ENCODE measurements at places on chromosomes 5 and 9.

DNA sequence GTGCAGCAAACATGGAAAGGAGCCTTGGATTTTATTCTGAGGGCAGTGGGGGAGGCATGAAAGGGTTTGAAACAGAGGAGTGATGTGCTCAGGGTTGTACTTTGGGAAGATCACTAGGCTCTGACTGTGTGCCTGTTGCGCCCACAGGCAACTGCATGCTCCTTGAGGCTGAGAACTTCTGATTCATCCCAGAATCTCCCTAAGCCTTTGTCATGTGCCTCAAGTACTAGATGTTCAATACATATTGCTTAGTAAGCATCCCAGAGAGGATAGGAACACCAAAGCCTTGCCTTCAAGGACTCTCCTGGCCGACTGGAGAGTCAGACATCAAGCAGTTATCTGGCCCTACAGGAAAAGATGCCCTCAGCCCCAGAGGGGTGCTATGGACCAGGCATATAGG, 54.1 kb downstream of the ARHGEF37 start:
- no peak for DNase-seq

- no peak for DNase-seq
Measured at GRCh38 chr9:37700131-37700530, 49.4 kb downstream of the FRMPD1 start.

- DNase-seq = no peak
Measured at GRCh38 chr5:963310-963672, 45.3 kb upstream of the NKD2 start.

- DNase-seq = no peak
Measured at GRCh38 chr9:111965566-111966019, 69.0 kb downstream of the UGCG start.

- no peak for DNase-seq
Measured at GRCh38 chr9:20028849-20029231, 240.0 kb upstream of the SLC24A2 start.

DNA sequence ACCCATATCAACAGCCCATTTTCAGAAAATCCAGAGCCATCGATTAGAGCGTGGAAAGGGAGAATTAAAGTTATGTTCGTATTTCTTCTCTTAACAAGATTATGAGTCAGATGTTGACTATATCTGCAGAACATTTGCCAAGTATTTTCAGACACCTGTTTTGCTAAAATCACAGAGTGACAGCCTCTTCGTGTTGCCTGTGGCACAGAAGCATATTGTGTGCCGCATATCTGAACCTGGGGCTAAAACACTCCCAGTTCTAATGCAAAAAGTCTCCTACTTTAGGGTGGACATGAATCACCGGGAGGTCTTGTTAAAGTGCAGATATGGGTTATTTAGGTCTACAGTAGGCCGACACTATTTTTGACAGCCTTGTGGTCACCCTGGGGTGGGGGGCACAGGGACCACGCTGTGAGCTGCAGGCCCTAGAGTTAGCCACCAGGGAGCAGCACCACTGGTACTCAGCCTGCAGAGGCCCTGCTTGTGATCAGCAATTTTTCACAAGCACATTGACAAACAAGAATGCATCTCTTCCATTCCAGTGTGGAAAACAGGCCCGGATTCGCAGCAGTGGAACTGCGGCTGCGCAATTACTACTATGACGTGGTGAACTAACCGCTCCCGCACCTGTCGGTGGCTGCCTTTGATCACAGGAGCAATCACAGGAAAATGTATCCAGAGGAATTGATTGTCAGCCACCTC, 93.5 kb downstream of the SYK start:
- DNase-seq = no peak

GRCh38 chr9:113573046-113573958, 109.8 kb downstream of the RGS3 start:
- no peak for DNase-seq

DNA sequence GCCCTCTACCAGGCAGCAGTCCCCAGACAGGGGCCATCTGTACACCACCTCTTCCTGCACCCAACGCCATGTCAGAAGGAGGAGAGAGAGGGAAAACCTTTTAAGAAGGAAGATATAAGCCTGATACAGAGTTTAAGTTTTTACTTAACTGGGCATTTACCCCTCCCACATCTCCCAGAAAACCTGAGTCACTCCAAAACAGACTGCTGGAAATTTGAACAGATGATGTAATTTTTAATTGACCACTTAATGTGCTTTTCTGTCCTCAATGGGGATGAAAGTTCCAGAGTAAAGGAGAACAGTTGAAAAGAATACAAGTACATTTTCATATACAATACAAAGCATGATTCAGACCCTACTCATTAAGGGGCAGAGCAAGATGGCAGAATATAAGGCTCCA, 63.9 kb downstream of the TTC39B start:
- DNase-seq = no peak

- no peak for DNase-seq
Measured at GRCh38 chr5:159640446-159640845, 275.8 kb upstream of the ADRA1B start.

- DNase-seq = no peak
Measured at GRCh38 chr9:16883586-16883985, 13.1 kb upstream of the BNC2 start.

- no peak for DNase-seq
Measured at GRCh38 chr5:83044926-83045325, 32.3 kb downstream of the TMEM167A start.

DNA sequence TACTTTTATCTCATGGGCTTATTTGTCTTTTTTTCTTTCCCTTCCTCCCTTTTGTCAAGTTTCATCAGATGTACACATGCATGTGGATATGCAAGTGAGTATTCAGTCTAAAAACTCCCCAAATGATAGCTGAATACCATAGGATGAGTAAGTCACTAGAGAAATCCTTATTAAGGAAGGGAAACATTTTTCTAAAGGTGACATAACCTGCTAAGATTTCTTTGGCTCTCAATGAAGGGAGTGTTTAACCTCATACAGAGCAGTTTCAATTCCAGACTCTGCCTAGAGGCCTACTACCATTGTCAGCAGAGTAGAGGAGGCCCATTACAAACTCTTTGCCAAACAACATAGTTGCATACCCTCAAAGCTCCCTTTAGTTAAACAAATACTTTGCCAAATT, 192.4 kb downstream of the ARHGEF28 start:
- no peak for DNase-seq

- no peak for DNase-seq
Measured at GRCh38 chr9:106731910-106732309, 131.1 kb upstream of the ZNF462 start.

DNA sequence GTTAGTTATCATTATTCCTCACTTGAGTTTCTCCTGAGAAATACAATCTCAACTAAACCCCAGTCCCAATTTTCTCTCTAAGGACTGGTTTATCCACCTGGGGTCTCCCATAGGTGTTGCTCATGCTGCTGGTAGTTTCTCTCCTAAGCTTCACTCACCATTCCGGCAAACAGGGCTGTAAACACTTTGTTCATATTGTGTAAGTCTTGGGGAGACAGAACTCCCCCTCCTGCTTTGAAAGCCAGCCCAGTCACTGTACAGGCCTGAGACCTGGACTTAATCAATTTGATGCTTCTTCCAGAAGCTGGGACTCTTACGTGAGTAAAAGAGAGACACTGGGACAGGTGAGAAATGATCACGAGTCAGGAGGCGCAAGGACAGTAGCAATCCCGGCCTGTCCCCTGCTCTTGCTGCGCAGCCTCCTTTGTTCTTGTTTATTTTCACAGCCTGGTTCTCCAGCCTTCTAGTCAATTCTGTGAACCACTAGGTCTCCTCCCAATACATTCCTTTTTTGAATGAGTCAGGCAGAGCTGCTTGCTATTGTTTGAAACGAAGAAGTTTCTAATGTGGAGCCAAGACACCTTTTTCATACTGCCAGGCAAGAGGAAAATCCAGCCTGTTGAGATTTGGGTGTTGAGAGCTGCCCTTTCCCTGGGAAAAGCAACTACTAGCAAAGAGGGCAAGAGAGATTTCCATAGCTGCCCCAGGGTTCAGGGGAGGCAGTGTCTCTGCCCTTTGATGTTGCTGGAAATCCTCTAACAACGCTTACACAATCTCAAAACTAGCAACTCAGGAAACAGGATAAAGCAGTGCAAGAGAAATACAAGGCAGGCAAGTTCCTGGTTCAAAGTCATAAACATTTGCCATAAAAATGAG, 9.2 kb upstream of the SHROOM1 start:
- DNase-seq = no peak

DNA sequence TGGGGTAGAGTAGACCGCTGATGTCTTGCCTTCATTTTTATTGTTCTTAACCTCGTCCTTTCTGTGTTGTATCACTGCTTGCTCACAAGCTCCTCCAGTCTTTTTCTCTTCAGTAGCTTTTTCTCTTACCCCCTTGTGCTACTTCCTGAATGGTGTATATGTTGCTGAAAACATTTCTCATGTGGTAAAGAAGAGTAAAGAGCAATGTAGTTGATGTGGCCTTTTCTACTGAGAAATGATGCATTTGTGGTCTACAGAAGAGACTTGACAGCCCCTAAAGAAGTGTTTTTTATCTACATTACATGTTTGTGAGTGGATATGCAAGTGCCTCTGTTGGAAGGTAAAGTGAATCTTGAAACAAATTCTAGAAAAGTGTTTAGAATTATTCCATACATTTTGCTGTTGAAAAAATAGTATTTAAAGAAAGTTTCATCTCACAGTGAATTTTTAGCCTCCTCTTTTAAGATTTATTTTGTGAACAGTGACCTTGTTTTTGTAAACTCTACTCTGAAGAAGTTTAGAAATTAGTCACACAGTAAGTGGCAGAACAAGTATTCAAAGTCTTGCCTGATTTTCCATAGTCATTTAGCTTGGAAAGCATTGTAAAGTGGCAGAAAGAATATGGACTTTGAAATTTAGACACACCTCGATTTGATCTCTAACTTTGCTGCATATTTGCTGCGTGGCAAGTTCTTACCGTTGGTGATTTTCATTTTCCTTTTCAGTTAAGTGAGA, 17.4 kb downstream of the CDC42SE2 start:
- DNase-seq = no peak

- DNase-seq = no peak
Measured at GRCh38 chr9:70551396-70551795, 136.9 kb upstream of the KLF9 start.

- no peak for DNase-seq
Measured at GRCh38 chr5:72252574-72253155, 67.4 kb downstream of the MRPS27 start.

- DNase-seq = no peak
Measured at GRCh38 chr5:81181576-81182316, 51.4 kb upstream of the CKMT2 start.

DNA sequence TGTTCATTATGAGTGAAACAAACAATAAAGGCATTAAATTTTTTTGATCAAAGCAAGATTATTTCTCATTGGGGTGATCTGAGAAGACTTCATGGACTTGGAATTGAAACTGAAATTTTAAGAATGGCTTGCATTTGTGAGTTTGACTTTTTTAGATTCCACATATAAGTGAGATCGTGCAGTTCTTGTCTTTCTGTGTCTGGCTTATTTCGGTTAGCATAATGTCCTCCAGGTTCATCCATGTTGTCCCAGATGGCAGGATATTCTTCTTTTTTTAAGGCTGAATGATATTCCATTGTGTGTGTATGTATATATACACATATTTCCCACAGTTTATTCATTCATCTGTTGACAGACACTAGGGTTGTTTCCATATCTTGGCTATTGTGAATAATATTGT, 716.5 kb downstream of the PRELID2 start:
- DNase-seq = no peak

DNA sequence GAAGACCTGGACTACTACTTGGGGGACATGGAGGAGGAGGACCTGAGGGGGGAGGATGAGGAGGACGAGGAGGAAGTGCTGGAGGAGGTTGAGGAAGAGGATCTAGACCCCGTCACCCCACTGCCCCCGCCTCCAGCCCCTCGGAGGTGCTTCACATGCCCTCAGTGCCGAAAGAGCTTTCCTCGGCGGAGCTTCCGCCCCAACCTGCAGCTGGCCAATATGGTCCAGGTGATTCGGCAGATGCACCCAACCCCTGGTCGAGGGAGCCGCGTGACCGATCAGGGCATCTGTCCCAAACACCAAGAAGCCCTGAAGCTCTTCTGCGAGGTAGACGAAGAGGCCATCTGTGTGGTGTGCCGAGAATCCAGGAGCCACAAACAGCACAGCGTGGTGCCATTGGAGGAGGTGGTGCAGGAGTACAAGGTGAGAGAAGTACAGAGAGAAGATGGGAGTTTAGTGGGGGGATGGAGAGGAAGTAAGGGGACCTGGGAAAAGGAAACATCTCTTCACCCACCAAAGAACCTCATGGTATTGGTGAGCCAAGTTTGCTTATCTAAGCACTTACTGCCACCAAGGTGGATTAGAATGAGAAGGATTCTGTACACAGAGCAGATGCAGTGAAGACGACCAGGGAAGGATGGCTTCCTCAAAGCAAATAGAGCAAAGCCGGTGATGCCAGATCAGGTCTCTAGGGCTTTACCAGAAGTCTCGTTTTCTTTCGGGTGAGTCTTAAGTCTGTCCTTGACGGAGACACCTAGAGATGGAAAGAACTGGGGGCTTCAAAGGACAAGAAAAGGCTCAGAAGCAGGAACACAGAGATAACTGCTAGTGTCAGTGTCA, 1.5 kb downstream of the TRIM41 start:
- DNase-seq = no peak

GRCh38 chr5:148776780-148777179, 49.6 kb upstream of the ADRB2 start:
- no peak for DNase-seq

- no peak for DNase-seq
Measured at GRCh38 chr5:17090839-17091238, 126.6 kb upstream of the BASP1 start.

GRCh38 chr5:35618304-35618636, 607 bp downstream of the SPEF2 start:
- DNase-seq = no peak

DNA sequence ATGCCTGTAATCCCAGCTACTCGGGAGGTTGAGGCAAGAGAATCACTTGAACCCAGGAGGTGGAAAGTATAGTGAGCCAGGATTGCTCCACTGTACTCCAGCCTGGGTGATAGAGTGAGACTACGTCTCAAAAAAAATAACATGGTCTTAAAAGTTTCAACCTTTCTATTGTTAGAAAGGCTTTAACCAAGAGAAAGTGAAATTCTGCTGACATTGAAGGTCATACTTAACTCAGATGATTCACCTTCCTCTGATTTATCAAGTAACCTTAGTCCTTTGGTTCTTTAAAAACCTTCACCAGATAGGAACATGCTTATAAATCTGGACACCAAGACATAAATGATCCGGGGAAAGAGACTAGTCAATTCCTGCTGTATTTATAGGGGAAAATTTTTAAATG, 73.3 kb downstream of the FER start:
- no peak for DNase-seq

- DNase-seq = no peak
Measured at GRCh38 chr9:70435948-70436347, 21.5 kb upstream of the KLF9 start.

- no peak for DNase-seq
Measured at GRCh38 chr5:115072266-115073064, 97.2 kb downstream of the TRIM36 start.

DNA sequence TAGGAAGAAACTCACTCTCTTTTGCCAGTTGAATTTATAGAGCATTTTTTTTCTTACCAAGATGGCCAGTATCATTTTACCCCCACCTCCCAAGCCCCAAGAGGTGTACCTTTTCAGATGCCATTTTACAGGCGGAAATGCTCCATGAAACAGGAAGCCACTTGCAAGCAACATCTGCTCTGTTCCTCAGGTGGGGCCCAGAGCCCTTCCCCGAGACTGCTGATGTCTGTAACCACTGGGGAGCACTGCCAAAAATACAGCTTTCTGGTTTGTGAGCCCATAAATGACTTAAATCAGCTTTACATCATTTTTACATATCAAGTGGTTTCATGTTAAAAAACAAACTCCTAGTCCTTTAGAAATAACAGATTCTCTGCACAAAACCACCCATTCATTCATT, 42.9 kb upstream of the GARNL3 start:
- no peak for DNase-seq
